ENCODE measurements at places on chromosomes 5 and 9. TPM values are rescaled to one million over a fixed set of nuclear protein-coding genes. Genes with fewer than 3 reads are reported as not detected.

CNTNAP3 gene
- 48.8 TPM for total RNA-seq

PHF24 gene
- total RNA-seq: not detected

SNCAIP gene
- total RNA-seq: not detected

TOMM5 gene
- total RNA-seq: 449 TPM

BTNL8 gene
- total RNA-seq: 0.57 TPM

PKD2L2 gene
- total RNA-seq: not detected

MARCHF11 gene
- not detected for total RNA-seq
